Endothelial cell (in vitro differentiated cells): ENCODE measurements at places on chromosomes 2 and 18.

DNA sequence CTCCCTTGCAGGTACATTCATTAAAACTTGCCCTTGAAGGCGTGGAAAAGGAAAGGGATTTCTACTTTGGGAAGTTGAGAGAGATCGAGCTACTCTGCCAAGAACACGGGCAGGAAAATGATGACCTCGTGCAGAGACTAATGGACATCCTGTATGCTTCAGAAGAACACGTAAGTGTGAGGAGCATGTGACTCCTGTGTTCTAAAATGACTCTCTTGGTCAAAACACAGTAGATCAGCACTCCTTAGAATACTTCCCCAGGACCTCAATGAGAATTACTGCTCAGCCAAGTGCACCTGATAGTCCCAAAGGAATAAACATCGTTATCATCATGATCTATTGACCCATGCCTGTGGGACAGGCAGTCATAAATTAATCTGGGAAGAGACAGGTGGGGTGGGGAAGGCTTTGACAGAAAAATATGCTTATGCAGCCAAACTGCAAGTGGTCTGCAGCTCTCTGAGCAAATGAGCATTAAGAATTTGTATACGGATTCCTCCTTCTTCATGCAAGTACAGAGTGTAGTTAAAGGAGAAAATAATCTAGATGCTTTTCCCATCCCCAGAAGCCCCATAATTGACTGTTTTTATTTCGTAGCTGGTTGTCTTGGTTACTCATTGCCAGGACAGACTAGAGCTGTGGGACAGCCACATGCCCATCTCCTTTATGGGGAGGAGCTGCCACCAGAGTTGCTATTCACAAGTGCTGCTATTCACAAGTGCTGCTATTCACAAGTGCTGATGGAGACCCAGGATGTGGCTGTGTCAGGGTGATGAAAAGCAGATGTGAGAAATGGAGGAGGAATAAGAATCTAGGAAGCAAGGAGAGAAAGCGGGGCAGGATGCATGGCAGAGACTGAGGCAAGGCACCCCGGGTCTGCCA, 91.0 kb downstream of the MAPRE2 start:
- DNase-seq = no peak

GRCh38 chr2:23661276-23662050, 265.5 kb downstream of the ATAD2B start:
- DNase-seq = no peak

DNA sequence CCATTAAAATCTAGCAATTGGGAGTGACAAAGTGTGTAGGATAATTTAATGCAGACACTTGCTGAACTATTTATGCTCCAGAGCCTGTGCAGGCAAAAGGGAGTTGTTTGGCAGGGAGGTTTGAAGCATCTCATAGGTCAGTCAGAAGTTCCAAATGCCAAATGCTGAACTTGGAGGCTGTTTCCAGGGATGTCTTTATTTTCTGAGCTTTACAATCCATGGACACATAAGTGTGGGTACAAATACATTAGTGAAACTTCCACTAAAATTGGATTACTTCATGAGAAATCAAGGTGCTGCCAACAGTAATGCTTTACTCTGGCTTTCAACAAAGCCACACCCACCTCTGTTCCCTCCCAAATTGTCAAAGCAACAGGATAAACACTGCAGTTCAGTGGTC, 422.1 kb upstream of the SETBP1 start:
- DNase-seq = no peak

DNA sequence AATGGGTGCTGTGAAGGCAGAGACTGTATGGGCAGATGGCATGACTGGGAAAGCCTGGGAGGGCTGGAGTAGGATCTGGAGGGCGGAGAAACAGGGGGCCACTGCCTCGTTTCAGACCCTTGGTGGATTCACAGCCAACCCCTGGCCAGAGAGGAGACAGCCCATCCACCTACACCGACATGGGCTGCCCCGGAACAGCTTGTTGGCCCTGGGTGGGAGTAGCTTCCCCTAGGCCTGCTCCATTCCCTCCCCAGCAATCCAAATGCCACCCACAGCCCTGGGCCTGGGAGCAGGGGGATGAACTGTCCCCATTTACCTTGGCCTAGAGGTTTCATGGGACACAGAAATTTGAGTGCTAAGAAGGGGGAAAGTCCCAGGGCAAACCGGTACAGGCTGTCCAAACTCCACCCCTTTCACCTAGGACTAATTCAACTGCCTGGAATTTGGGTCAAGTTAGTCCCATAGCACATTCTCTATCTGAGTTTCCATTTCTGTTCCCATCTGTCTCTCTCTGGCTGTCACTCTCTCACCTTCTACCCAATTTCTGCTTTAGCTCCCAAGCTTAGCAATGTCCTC, 37.0 kb downstream of the LBH start:
- no peak for DNase-seq

- no peak for DNase-seq
Observed at GRCh38 chr2:67952066-67952465, 110.7 kb downstream of the C1D start.

GRCh38 chr18:3717376-3718025, 267.5 kb downstream of the TGIF1 start:
- DNase-seq = no peak

GRCh38 chr2:40964509-40965250, 512.8 kb upstream of the SLC8A1 start:
- DNase-seq = no peak

DNA sequence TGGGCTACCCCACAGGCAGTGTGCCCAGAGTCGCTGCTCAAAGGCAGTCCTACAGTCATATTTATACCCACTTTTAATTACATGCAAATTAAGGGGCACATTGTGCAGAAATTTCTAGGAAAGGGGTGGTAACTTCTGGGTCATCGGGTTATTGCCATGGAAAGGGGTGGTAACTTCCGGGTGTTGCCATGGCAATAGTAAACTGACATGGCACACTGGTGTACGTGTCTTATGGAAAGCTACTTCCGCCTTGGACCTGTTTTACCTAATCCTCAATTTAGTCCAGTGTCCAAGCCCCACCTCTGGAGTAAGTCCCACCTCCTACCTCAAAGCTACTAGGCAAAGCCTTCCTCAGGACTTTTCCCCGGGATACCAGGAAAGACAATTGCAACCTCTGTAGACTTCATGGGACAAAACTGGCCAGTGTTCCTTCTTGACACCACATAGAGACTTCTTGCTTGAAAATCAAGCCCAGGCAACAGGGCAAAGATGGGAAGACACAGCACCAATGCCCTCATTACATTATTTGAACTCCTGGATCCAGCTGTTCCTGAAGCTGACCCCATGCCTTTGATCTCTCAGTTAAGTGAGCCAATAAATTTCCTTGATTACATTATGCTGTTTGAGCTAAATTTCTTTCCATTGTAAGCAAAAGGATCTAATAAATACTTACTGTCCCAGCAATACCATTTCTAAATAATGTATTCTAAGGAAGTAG, 63.3 kb upstream of the AGAP1 start:
- DNase-seq = no peak

DNA sequence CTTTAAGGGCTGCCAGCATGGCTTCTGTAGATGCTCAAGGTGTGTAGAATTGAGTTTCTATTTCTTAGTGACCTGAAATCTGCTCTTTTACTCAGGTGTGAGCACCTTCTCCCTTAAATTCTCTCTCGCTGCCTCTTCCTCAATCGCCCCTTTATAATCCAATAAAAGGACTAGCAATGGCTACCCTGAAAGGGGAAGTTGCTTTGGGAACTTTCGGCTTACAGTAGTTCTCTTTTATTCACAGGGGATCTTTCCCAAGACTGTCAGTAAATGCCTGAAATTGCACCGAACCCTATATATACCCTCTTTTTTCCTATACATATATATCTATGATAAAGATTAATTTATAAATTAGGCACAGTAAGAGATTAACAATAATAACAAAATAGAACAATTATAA, 121.8 kb downstream of the ACTR3 start:
- DNase-seq = no peak

DNA sequence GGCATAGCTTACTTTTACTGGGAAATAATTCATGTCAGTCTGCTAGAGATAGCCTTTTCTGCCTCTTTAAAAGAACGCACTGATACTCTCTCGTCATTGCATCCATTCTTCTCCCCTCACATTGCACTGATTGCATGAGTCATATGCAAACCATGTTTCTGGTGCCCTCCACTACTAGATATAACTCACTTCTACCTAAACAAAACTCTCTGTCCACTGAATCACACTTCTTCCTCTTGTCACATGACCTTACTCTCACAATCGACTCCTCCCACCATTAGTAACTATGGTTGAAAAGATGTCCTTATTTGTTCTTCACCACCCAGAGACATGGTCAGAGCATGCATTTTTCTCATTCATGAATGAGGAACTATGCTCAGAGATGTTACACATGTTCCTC, 158.0 kb downstream of the CSRNP3 start:
- DNase-seq = no peak

GRCh38 chr2:180046776-180047175, 39.7 kb upstream of the CWC22 start:
- no peak for DNase-seq

GRCh38 chr2:10300997-10301940, 1.4 kb upstream of the HPCAL1 start:
- no peak for DNase-seq

DNA sequence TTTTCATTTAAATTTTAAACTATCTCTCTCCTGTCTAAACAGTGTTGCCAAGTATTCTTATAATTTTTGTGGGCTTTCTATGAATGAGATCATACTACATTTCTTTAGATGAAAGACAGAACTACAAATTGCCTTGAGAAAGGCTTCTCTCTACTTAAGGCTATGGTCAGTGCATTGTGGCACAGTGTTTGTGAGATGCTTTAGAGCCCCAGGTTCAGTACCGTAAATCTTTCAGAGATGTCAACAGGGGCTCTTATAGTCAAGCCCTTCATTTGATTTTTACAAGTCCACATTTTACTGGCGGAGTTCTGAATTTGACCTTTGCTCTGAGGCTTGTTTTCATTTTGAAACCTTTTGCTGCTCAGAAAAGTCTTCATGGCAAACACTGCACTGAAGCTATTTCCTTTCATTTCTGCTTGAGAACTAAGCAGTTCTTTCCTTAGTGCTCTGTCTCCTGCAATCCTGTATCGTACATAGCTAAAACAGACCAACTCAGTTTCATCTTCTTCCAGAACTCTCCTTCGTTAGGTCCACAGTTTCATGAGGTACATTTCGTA, 175.2 kb downstream of the NYAP2 start:
- DNase-seq = no peak

DNA sequence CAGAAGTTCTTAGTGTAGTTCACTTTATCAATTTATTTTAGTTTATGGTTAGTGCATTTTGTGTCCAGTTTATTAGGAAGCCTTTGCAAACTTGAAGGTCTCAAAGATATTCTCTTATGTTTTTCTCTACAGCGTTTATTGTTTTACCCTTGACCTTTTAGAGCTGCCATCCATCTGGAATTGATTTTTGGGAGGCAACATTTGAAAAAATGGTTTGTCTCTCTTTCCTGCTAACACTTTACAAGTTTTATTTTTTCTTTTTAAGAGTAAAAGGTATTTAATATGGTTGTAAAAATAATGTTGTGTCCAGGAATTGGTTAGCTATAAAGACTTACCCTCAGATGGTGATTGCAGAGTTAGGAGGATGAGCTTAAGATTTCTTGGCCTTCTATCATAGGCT, 14.0 kb downstream of the GORASP2 start:
- no peak for DNase-seq

DNA sequence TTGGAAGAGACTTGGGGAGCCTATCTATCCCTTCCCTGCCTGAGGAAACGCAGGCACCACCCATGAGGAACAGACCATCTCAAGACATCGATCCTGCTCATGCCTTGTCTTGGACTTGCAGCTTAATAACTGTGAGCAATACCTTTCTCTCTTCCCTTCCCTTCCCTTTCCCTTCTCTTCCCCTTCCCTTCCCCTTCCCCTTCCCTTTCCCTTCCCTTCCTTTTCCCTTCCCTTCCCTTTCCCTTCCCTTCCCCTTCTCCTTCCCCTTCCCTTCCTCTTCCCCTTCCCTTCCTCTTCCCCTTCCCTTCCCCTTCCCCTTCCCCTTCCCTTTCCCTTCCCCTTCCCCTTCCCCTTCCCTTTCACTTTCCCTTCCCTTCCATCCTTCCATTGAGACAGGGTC, 650.7 kb upstream of the SOX11 start:
- no peak for DNase-seq

- DNase-seq = no peak
Observed at GRCh38 chr2:65649811-65650589, 217.6 kb upstream of the SPRED2 start.

DNA sequence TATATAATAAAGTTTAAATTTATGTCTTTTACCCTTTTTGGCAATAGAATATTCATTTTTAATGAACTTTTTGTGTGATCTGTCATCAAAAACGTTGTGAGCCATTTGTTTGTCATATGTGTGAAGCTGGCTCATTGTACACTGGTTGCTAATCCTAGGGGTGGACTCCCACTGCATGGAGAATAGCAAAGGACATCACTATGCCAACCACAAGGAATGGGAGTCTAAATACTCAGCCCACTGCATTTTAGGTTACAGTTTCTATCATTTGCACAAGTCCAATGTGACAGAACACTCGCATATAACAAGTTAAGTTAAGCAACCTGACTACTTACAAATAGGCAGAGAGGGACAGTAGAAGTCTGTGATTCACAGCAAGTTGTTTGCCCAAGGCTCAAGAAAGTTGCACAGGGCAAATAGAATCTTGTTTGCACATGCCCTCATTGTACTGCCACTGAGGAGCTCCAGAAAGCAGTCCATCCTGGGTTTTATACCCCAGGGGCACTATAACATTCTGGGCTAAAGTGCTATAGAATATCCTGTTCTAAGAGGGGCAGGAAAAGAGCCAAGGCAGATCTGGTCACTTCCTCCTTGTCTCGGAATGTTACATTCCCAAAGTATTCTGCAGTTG, 545.9 kb upstream of the GCFC2 start:
- DNase-seq = no peak

DNA sequence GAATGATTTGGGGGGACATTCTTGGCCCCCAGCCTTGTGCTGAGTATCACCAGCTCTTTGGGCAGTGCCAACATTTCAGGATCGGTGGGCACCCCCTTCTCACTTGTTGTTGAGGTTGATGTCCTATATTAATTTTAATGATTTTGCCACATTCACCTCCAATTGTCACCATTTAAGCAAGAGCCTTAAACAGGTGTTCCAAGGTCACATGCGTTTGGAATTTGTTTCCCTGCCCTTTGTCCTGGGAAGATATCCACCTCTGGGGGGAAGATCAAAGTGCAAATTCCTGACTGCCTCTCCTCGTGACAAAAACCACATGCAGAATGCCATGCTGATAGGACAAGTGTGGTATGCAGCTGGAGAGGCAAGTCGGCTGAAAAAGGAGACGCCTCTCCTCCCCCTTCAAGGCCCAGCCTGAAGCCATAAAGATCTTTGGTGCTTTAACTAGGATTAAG, 72.5 kb upstream of the ID2 start:
- DNase-seq = no peak

GRCh38 chr2:174597345-174598047, at the start of gene WIPF1:
TSS of gene WIPF1 (minus strand) at chr2:174597804. CDS start at chr2:174585573, 12,231 bp downstream.
- DNase-seq = no peak

- no peak for DNase-seq
Observed at GRCh38 chr2:236086971-236087465, 81.2 kb downstream of the GBX2 start.

- no peak for DNase-seq
Observed at GRCh38 chr2:192443831-192444230, 249.1 kb upstream of the TMEFF2 start.

GRCh38 chr18:62979900-62980299, 264.6 kb downstream of the PHLPP1 start:
- DNase-seq = no peak

GRCh38 chr2:223459328-223459939, 142.7 kb downstream of the SCG2 start:
- DNase-seq = no peak

GRCh38 chr2:191895195-191895594, 48.3 kb upstream of the CAVIN2 start:
- no peak for DNase-seq
